Stimulated activated CD4-positive, alpha-beta T cell treated with anti-CD3 and anti-CD28 coated beads, Interleukin-4, amount 100 ng/mL, for 4 hours (primary cell): ENCODE measurements at places on chromosomes 1 and 21.
A peak's percentile ranks its signal among the peaks of the same experiment; 100 is the strongest.

GRCh38 chr21:16420031-16420724 lies 690.4 kb downstream of the USP25 start:
- DNase-seq, result no peak

- peak; percentile 5 for DNase-seq
Measured at GRCh38 chr1:90045853-90046563, 51.1 kb downstream of the ZNF326 start.

DNA sequence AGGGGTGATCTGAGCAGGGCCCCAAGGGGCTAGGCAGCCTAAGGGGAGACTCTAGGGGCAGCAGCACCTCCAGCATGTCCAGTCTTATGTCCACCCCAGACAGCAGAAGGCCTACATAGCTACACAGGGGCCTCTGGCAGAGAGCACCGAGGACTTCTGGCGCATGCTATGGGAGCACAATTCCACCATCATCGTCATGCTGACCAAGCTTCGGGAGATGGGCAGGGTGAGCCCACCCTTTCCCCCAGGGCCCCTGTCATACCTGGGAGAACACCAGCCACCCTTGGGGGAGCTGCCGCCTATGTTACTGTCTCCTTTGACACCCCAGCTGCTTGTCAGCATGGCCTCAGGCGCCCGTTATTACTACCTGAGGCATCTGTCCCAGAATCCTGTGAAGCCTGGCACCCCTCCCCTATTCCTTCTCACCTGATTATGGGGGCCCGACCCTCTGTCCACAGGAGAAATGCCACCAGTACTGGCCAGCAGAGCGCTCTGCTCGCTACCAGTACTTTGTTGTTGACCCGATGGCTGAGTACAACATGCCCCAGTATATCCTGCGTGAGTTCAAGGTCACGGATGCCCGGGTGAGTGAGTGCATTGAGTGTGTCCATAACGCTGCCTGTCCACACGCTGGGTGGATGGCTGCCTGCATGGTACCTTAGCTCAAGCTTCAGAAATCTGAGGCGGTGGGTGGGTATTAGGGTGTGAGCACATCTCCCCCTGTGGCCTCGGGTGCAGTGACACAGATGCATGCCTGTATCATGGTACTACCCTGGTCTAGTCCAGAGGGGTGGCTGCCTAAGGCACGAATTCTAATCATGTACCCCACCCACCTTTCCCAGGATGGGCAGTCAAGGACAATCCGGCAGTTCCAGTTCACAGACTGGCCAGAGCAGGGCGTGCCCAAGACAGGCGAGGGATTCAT lies 29.7 kb upstream of the KDM4A start:
- no peak for DNase-seq

- DNase-seq, result peak; percentile 50
Measured at GRCh38 chr1:111441573-111442192, 7.4 kb downstream of the WDR77 start.

DNA sequence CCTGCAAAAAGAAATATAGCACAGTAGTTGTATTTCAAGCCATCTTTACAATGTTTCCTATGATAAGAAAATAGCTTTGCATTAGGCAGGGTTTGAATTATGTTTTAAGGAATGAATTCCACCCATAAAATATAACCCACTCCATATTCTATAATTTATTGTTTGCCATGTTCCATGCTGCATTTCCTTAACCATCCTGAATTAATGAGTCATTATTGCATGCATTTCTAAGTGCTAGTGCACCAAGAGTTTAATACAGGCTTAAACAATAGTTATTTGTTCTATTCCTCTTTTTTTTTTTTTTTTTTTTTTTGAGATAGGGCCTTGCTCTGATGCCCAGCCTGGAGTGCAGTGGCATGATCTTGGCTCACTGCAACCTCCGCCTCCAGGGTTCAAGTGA lies 45.2 kb downstream of the MIGA1 start:
- DNase-seq, result no peak

DNA sequence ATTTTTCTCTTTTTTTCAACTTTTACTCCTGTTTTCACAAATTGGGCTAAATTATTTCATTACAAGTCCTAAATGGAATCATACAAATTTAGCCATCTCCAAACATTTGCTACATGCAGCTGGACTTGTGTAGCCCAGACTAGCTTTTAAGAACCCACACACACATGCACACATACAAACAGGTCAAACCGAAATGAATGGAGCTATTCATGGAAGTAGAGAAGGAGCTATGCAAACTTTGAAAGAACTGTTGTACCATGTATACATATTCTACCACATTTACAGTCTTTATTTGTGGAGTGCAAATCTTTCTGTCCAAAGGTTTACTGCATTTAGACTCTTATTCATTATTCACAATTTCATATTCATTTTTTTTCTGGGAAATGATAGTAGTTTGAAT lies 189.1 kb upstream of the RNPC3 start:
- no peak for DNase-seq

DNA sequence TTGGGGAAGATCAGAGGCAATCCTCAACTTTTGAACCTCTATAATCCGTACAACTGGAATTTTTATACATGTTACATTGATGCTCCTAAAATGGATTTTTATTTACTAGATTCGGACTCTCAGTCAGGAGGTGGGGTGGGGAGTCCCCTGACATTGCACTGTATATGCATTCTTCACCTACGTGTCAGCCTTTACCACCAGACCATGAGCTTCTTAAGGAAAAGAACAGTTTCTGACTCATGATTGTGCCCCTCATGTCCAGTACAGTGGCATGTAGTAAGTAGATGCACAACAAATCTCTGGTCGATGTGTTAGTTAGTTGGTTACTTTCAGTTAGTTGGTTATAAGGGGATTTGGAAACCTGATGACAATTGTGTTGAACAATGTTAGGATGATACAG lies 15.4 kb downstream of the LPAR3 start:
- DNase-seq, result no peak

GRCh38 chr1:234545517-234546386 lies 64.2 kb downstream of the IRF2BP2 start:
- DNase-seq, result no peak

GRCh38 chr21:16179773-16180172 lies 450.0 kb downstream of the USP25 start:
- no peak for DNase-seq

- DNase-seq, result no peak
Measured at GRCh38 chr1:170133766-170134495, 11.8 kb upstream of the NTMT2 start.

- DNase-seq, result no peak
Measured at GRCh38 chr1:67850611-67851075, 17.4 kb upstream of the GNG12 start.

GRCh38 chr1:93111561-93111960 lies 32.5 kb downstream of the MTF2 start:
- DNase-seq, result no peak

DNA sequence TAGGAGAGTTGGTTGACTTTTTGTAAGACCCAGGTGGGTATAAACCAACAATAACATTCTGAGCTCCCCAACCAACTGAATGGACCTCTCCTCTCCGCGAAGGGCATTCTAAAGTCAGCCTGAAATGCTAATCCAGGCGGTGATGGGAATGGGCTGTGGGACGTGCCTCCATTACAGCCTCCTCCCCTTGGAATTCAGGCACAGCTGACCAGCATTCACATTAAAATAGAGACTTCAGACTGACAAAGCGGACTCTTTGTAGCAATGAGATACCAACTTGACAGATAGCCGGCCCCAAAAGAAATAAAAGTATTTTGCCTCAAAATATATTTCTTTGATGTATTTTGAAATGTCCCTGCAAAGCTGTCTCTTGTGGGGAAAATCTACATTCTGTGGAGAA lies 101.7 kb downstream of the KIF26B start:
- DNase-seq, result no peak

GRCh38 chr1:51607681-51608095 lies 9.2 kb upstream of the OSBPL9 start:
- DNase-seq, result no peak

DNA sequence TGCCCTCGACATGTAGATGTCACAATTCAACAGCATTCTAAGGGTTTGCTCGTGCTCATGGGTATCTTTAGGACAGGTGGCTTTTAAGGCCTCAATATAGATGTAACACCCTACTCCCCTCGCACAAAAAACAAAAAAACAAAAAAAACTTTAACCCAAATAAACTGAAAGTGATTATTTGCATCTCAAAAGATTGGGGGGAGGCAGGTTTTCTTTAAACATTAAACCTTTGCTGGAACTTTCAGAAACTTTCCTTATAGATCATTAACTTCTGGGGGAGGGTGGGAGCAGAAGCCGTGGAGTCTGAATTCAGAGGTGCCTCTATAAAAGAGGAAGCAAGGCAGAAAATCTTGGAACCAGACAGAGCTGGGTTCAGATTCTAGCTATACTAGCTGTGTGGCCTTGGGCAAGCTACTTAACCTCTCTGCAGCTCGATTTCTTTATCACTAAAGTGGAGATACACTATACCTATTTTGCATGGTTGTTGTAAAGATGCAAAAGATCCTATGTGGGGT lies 3.2 kb upstream of the KIAA1614 start:
- DNase-seq, result no peak

DNA sequence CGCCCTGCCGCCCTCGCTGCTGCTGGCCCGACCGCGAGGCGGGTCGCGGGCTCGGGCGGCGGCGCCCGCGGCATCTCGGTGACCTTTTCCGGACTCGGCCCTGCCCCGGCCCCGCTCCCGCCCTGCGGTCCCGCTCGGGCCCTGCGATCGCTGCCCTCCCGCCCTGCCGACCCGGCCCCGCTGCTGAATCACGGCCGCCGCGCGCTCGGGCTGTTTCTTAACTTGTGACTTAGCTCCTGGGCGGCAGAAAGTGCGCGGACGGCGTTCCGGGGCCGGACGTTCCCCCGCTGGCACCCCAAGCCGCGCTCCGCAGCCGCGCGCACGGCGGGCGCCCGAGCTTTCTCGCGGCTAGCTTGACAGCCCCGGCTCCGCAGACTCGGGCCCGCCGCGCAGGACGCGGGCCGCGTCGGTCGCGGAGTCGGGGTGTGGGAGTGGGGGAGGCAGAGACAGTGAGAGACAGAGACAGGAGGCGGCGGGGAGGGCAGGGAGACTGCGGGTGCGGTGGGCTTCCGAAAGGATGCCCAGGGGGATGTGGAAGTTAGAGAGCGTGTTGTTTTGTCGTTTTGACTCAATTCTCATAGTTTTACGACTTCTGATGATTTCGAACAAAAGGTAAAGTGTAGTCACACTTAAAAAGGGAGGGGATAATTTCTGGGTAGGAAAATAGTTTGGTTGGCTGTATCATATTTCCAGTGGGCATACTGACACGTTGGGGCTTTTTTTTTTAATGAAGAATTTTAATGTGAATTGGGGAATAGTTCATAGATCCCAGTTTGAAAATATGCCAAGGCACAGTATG lies 49.8 kb downstream of the PRDM2 start:
- peak; percentile 35 for DNase-seq

DNA sequence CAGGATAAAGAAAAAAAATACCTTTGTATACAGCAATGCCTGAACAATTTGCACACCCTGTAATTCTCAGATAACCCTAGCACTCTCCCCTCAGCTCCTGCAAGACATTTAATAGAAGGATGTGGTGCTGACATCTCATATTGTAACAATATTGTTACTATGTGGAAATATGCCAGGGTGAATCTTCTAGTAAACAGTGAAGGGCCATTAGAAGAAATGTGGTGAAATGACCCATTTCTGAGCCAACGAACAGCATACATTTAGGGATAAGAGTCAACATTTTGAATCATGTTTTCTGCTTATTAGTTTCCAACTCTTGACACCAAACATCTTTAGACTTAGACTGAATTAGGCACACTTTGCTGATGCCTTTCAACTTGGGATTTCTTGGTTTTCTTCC lies 188.2 kb downstream of the KAZN start:
- no peak for DNase-seq

DNA sequence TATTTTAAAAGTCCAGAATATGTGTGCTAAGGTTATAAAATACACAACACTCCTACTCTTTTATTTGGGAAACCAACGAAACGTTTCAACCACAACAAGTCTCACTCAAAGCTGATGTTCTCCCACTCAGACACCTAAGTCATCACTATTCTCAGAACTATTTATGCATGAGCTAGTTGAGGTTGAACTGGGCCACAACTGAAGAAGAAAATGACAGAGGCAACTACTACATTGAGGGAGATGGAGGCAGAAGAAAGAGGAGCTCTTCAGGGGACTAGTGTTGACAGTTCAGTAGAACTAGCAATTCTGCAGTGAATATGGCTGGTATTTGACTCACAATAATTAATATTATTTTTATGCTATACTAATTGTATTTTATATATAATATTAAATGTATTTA lies 198.2 kb downstream of the SEC16B start:
- DNase-seq, result no peak

- DNase-seq, result no peak
Measured at GRCh38 chr1:9248341-9249262, 14.0 kb downstream of the H6PD start.

- DNase-seq, result no peak
Measured at GRCh38 chr21:42481169-42481568, 14.9 kb downstream of the RSPH1 start.

- DNase-seq, result no peak
Measured at GRCh38 chr1:237219751-237220642, 178.0 kb downstream of the RYR2 start.

DNA sequence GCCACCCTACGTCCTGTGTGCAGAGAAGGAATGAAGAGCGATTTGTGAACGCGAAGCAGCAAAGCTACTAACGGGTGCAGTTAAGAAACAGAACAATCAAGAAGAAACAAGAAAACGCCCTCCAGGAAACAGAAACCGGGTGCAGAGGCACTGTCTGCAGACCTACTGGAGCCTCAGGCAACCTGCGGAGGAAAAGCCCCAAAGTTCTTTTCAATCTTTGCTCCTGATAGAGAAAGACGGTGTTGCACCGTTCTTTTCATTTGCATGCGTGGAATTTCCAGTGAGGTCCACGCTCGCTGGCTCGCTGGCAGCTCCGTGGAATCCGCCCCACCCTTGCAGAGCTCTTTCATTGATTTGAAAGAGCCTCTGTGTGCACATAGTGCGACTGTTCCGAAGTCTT lies 37.0 kb upstream of the PDE9A start:
- peak; percentile 6 for DNase-seq

- DNase-seq, result no peak
Measured at GRCh38 chr1:157245823-157246222, 107.6 kb upstream of the ETV3 start.

- no peak for DNase-seq
Measured at GRCh38 chr1:50474859-50475809, 51.9 kb upstream of the DMRTA2 start.

- DNase-seq, result no peak
Measured at GRCh38 chr1:221405146-221405545, 336.7 kb downstream of the DUSP10 start.

DNA sequence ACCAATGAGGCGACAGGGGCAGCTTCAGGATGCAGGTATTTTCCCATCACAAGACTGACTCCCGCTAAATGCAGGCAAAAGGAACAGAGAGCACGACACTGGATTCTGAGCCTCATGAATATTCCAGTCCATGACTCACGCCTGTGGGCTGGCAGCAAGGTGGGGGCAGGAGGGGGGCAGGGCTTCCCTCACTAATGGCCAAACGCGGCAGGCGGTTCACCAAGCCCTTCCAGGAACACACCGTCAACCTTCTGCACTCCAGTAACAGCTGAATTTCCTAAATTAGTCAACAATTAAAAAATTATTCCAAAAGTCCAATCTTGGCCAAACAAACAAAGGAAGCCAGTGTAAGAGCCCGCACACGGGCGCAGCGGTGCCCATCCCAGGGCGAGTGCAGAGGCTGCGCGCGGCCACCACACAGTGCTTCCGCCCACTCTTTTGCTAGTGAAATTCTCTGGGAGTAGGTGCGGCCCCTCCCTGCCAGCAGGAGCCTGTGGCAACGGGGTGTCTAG lies 12.5 kb upstream of the GPR153 start:
- no peak for DNase-seq

- DNase-seq, result no peak
Measured at GRCh38 chr1:209431813-209432442, 151.6 kb upstream of the CAMK1G start.

- no peak for DNase-seq
Measured at GRCh38 chr1:214418391-214418790, 133.0 kb downstream of the PTPN14 start.

GRCh38 chr1:99886179-99886578 lies 36.0 kb downstream of the AGL start:
- DNase-seq, result no peak
